ENCODE measurements at places on chromosomes 2 and 18.

- DNase-seq: no peak
Measured at GRCh38 chr2:162520959-162521358, 177.0 kb downstream of the GCA start.

- DNase-seq: no peak
Measured at GRCh38 chr2:176999301-176999700, 213.3 kb upstream of the HNRNPA3 start.

- DNase-seq: no peak
Measured at GRCh38 chr18:22285361-22286140, 116.2 kb downstream of the GATA6 start.

- DNase-seq: no peak
Measured at GRCh38 chr2:235711527-235711926, 217.7 kb downstream of the AGAP1 start.

- no peak for DNase-seq
Measured at GRCh38 chr2:9222893-9223287, 16.3 kb downstream of the ASAP2 start.

DNA sequence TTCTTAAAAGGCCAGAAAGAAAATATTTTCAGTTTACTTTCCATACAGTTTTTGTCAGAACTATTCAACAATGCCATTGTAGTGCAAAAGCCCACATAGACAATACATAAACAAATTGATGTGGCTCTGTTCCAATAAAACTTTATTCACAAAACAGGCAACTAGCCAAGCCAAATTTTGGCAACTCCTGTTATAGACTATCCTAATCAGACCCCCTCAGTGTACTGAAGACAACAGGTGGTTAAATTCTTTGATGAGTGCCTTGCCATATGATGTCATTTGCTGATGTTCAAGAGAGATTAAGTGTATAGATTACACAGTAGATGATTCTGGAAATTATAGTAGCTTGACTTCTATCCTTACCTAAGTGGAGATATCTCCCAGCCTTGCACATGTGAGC lies 83.4 kb downstream of the FANCL start:
- DNase-seq: no peak

DNA sequence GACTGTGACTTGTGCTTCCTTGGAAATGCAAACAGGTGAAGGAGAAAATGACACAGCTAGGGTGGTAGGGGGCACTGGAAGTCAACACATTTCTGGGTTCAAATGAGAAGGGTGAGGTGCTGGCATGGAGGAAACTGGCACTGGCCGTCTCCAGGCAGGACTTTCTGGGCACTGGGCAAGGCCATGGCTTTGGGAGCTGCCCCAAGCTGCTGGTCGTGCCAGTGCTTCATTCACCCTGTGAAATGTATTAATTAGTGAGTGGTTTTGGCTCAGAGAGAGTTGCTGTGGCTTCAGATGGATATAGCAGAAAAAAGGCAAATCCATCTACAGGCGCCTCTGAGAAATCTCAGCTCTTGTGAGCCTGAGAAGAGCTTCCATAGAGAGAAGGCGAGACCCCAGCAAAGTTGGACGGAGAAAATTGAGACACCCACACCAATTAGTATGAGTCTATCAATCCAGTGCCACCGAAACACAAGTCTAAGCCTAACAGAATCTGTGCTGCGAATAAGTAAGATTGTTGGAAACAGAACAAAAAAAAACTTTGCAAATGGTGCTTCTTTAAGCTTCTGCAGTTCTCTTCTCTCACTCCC lies 202.1 kb upstream of the TNP1 start:
- DNase-seq: no peak

DNA sequence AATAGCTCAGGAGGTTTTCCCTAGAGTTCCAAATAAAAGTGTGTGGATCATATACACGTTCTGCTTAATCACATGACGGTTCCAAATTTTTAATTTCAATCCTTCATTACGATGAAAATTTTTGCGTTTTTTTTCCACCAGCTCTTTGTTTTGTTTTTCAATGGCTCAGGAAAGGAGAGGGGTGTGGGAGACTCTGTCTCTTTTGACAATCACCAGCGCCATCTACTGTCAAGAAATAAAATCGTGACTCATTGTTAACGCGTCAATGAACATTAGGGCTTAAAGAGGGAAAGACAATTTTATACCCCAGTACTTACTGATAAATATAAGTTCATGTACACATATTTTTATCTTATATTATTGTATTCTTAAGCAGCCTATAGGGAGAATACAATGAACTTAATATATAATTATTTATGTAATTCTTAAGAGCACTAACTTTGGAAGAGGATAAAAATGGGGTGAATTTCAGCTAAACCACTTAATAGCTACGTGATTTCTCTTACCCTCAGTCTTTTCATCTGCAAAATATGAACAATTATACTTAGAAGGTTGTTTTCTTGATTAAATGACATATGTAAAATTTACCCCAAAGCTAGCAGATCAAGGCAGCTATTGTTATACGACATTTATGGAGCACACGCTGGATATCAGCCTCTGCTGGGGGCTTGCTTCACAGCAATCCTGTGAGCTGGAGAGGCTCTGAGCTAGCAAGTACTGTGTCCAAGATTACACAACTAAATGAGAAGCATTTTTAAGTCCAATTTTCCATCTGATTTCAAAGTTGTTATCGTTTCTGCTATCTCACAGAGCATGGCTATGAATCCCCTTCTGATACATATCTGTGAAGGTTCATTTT lies 47.4 kb upstream of the RMDN2 start:
- DNase-seq: no peak

- no peak for DNase-seq
Measured at GRCh38 chr18:70671889-70672565, 383.2 kb downstream of the SOCS6 start.

DNA sequence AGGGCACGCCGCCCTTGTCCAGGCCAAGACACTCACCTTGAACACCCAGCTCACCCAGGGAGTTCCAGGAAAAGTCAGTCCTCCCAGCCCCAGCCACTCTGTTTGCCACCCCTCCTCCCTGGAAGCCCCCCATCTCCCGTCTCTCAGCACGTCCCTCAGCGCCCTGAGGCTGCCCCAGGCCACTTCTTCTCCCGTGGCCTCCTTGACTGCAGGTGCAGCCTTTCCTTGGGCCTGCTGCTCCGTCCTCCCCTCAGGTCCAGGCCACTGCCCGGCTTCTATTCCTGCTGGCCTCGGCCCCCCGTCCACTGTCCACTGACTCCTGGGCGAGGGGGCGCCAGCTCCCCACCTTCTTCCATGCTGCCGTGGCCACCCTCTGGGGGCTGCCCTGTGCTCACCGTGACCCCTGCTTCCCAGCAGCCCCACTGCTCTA lies 239.1 kb downstream of the HDAC4 start:
- no peak for DNase-seq

GRCh38 chr2:58923869-58924268 lies 682.7 kb upstream of the FANCL start:
- DNase-seq: no peak

- no peak for DNase-seq
Measured at GRCh38 chr2:36068086-36068485, 287.5 kb upstream of the CRIM1 start.

- DNase-seq: no peak
Measured at GRCh38 chr18:62875323-62875722, 160.0 kb downstream of the PHLPP1 start.

- DNase-seq: no peak
Measured at GRCh38 chr2:234682492-234683228, 185.8 kb upstream of the ARL4C start.

DNA sequence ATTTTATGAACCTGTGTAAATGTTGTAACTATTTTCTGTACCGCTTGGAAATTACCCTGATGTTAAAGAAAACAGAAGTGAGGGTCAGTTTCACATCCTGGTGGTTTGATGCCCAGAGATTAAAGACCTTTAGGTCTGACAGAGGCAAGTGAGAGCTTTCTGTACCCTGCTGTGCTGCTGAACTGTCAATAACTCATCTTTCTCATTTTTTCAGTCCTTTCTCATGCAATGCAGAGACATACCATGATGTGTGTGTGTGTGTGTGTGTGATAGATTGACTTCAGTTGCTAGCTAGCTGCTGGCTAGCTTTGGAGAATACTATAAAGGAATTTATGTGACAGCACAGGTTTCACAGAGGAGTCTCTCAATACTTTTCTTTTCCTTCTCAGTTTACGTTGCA lies 2025.6 kb upstream of the LRRTM1 start:
- DNase-seq: no peak

- DNase-seq: no peak
Measured at GRCh38 chr2:239864247-239865058, 160.7 kb downstream of the NDUFA10 start.

DNA sequence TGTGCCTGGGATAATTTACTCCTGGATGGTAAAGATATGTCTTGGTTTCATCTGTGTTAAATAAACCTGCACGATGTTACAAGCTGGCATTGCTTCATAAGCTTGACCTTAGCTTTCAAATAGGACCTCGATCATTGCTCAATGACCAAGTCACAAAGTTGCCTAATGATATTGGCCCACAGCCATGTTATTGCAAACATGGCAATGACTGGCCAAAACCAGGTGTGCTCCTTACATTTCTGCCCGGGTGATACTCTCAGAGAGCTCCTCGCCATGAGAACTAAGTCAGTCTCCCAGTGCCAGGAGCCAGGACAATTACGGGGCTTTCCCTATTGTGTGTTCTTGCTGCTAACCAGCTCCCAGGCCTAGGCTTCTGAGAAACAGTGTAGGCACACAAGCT lies 72.5 kb upstream of the CYP1B1 start:
- no peak for DNase-seq

- no peak for DNase-seq
Measured at GRCh38 chr2:30984148-30984547, 154.1 kb downstream of the GALNT14 start.

GRCh38 chr2:234251326-234252271 lies 201.1 kb downstream of the SPP2 start:
- no peak for DNase-seq

GRCh38 chr2:188068093-188068492 lies 223.6 kb upstream of the GULP1 start:
- no peak for DNase-seq

GRCh38 chr2:43542285-43542933 lies 53.4 kb downstream of the THADA start:
- DNase-seq: no peak

GRCh38 chr2:221975151-221975550 lies 323.6 kb downstream of the PAX3 start:
- DNase-seq: no peak

DNA sequence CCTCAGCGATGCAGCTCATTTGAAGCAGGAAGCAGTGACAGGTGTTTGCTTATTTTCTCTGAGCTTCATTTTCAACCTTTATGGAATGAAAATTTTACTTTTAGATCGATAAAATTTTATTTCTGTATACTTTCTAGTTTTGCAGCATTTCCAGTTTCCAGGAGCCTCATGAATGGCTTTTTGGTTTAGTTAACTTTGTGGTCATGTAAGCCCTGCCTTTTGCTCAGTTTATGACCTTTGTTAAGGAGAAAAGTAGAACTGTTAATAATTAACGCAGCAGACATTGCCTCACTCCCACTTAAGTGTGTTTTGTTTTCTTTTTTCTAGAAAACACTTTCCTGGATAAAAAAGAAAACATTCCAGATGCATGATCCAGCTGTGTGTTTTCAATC lies 4.4 kb upstream of the FARP2 start:
- no peak for DNase-seq

DNA sequence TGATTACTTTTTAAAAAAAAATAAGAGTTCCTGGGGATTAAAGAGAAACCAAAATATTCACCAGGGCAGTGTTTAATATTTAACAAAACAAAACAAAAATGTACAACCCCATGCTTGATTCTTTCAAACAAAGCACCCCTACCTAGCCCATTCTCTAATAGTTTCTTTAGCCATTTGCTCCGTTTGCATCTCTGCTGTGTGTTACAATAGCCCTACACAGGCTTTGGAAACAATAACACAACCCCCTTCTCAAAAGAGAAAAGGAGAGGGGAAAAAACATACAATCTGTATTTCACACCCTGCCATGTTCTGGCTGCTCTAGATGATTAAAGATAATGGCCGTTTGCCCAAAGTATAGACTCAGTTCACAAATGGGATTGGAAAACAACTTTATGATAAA lies 302.9 kb downstream of the CPS1 start:
- no peak for DNase-seq

DNA sequence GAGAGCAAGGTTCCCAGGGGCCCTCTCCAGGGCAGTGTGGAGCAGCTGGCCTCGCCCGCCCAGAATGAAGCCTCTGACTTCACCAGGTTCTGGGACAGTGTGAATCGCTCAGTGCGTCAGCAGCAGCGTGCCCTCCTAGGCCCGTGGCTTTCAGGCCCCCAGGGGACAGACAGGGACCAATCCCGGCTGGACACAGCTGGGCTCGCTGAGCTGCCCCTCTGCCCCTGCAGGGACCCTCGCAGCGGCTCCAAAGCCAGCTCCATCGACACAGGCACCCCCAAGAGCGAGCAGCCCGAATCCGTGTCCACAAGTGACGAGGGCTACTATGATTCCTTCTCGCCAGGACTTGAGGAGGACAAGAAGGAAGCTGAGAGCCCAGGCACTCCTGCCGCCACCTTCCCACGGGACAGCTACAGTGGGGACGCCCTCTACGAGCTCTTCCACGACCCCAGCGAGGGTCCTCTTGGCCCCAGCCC lies 7.6 kb downstream of the AMER3 start:
- DNase-seq: no peak

DNA sequence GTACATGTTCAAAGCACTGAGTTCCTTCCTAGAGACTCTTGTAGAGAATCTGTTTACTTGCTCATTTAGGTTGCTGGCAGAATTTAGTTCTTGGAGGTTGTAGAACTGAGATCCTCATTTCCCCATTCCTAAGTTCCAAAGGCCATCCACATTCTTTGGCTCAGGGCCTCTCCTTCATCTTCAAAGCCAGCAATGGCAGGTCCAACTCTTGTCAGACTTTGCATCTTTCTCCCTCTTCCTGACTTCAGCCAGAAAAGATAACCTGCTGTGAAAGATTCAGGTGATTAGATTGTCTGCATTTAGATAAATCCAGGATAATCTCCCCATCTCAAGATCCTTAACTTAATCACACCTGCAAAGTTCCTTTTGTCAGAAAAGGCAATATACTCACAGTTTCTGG lies 51.1 kb downstream of the SOCS6 start:
- DNase-seq: no peak

DNA sequence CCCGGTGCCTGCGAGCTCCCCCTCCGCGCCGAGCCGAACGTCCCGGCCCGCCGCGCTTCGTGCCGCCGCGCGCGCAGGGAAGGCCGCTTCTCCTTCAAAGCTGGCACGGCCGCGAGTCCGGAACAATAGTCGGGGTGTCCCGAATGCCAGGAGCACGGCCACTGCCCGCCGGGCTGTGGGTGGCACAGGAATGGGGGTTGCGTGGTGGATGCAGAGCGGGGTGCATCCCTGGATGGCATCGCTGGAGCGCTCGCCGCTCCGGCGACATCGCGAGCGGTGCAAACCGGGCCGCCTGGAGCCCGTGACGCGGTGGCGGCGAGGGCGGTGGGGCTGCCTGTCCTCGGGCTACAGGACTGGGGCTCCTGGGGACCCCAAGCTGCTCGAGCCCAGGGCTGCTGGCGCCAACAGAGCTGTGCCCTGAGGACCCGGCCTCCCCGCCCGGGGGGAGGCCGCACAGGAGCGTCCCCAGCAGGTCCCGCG lies 1.1 kb upstream of the SATB2 start:
- no peak for DNase-seq

- DNase-seq: no peak
Measured at GRCh38 chr2:134671513-134671912, 47.3 kb downstream of the TMEM163 start.

- no peak for DNase-seq
Measured at GRCh38 chr2:30769891-30770462, 37.3 kb downstream of the CAPN13 start.
